ENCODE measurements at places on chromosomes 4 and X.
A peak's percentile ranks its signal among the peaks of the same experiment; 100 is the strongest.

DNA sequence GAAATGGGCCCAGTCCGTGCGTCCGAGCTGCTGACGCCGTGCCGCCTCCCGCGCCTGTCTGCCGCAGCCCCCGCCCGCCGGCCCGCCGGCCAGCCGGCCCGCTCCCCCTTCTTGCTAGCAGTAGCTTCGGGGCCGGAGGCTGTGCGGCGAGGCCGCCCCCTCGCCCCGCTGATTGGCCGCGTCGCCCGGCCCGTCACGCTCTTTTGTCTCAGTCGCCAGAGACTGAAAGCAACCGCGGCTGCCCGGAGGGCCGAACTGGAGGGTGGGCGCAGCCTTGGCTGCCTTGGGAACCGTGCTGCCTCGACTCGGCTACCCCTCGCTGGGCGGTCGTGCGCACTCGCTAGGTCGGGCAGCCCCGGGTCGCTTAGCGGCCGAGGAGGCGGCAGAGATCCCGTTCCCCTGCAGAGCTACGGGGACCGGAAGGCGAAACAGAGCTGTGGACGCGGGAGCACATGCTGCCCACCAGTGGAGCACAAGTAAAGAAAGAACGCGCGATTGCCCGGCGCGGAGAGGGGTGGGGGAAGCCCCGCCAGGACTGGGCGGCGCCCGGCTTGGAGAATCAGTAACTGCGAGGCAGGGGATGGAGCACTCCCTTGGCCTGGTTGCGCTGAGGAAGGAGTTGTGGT lies at the start of gene ZCCHC18:
Gene ZCCHC18 (plus strand): TSS at position 198 of the 626 bp plus-strand sequence. CDS start 1,589 bp downstream, outside the sequence.
- peak; percentile 56 for DNase-seq

- no peak for DNase-seq
Measured at GRCh38 chr4:39706334-39706733, 8.4 kb downstream of the UBE2K start.

- DNase-seq, result no peak
Measured at GRCh38 chrX:49661881-49662280, 33.9 kb downstream of the PAGE1 start.

DNA sequence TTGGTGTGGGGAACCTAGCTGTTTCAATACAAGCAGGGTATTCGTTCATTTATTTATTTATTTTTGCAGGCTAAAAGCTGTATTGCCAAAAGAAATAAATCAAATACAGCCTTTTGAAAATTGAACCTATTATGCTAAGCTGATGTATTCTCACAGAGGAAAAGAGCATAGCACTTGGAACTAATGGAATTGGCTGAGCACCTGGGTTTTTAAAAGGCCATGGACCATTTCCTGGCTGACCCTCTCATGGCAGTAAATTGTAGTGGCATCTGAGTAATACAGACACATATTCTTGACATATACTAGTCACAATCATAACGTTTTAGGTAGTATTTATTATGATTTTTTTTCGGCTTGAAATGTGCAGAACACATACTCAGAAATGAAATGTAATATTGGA lies 71.8 kb upstream of the ALG13 start:
- no peak for DNase-seq

DNA sequence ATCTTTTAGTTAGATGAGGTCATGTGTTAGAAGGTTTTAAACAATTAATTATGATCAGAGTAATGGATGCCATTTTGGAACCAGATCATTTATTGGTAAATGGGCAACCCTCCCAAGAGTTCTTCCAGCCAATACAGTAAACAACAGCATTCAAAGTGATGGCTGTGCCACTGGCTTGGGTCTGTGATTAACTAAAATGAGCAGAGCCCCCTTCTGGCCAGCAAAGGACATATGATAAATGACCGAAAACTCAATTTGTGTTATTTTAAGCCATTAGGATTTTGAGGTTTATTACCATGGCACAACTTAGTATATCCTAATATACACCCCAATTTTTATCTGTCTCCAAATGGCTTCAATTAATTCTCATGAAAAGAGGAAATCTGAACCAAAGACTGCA lies 90.8 kb upstream of the NPFFR2 start:
- DNase-seq, result no peak

DNA sequence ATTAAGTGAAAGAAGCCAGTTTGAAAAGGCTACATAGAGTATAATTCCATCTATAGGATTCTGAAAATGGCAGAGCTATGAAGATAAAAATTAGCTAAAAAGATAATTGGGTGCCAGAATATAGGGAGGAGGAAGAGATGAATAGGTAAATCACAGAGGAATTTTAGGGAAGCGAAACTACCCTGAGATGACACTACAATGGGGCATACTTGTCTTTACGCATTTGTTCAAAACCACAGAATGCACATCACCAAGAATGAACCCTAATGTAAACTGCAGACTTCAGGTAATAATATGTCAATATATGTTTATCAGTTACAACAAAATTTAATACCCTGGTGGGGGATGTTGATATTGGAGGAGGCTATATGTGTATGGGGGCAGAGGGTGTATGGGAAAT lies 1342.9 kb downstream of the ADGRL3 start:
- DNase-seq, result no peak

DNA sequence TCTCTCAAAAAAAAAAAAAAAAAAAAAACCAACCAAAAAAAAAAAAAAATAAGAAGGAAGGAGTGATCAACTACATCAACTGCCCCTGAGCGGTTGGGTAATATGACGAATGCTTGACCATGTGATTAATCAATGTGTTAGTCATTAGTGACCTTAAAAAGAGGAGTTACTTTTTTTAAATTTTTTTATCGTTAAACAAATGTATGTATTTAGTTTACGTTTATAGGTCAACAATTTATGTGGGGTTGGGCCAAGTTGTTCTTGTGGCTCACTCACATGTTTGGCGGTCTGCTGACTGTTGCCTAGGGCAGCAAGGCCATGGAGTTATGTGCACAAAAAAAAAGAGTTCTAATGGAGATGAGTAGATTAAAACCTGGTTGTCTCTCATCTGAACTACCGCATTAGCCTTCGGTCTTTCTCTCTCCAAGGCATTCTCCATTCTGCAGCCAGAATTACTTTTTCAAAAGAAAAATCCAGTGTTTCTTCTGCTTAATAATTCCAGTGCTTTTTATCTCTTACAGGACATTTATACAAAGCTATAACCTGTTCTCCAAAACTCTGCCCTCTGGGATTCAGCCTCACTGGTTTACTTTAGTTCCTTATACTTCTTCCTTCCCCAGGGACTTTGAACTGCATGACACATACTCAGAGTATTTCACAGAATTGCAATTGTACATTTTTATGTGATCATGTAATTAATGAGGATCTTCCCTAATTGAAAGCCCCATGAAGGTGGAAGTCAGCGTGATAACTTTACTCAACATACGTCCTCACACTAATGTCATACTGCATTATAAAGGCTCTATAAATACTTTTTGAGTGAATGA lies 505.5 kb downstream of the ANKRD50 start:
- no peak for DNase-seq

- no peak for DNase-seq
Measured at GRCh38 chr4:100722866-100723459, 205.1 kb upstream of the EMCN start.

- peak; percentile 59 for DNase-seq
Measured at GRCh38 chr4:184343502-184344177, 126.0 kb upstream of the ENPP6 start.

GRCh38 chrX:135985973-135986310 lies 707 bp downstream of the SLC9A6 start:
- DNase-seq, result no peak

- DNase-seq, result no peak
Measured at GRCh38 chrX:83339724-83340123, 168.4 kb upstream of the POU3F4 start.

- no peak for DNase-seq
Measured at GRCh38 chr4:118099106-118099505, 64.8 kb downstream of the NDST3 start.

DNA sequence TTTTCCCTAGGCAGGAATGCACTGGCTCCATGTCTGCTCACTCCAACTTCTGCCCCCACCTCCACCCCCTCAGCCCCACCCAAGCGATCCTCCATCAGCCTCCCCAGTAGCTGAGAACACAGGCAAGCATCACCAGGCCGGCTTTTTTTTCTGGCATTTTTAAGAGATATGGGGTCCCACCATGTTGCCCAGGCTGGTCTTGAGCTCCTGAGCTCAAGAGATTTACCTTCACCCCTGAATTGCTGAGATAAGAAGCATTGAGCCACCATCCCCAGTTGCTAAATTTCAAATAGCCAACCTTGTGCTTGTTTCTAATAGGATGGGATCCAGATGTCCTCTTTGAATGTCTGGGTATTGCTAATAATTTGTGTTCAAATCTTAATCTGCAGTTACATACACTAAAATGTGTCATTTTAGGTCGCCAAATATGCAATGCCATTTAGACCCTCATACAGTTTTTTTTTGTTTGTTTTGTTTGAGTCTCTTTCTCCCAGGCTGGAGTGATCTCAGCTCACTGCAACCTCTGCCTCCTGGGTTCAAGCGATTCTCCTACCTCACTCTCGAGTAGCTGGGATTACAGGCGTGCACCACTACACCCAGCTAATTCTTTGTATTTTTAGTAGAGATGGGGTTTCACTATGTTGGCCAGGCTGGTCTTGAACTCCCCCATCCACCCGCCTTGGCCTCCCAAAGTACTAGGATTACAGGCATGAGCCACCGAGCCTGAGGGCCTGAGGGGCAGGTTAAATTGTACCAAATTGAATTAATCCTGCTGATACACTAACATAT lies 8.8 kb downstream of the LARP7 start:
- no peak for DNase-seq

- no peak for DNase-seq
Measured at GRCh38 chr4:131721883-131722282, 1427.2 kb upstream of the PCDH10 start.

DNA sequence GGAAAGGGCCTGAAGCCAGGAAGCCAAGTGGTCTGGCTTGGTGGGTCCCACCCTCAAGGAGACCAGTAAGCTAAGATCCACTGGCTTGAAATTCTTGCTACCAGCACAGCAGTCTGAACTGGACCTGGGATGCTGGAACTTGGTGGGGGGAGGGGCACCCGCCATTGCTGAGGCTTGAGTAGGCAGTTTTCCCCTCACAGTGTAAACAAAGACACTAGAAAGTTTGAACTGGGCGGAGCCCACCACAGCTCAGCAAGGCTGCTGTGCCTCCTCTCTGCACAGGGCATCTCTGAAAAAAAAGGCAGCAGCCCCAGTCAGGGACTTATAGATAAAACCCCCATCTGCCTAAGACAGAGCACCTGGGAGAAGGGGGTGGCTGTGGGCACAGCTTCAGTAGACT lies 63.1 kb downstream of the AFM start:
- DNase-seq, result no peak

- DNase-seq, result no peak
Measured at GRCh38 chrX:40167233-40167849, 69.6 kb upstream of the BCOR start.

DNA sequence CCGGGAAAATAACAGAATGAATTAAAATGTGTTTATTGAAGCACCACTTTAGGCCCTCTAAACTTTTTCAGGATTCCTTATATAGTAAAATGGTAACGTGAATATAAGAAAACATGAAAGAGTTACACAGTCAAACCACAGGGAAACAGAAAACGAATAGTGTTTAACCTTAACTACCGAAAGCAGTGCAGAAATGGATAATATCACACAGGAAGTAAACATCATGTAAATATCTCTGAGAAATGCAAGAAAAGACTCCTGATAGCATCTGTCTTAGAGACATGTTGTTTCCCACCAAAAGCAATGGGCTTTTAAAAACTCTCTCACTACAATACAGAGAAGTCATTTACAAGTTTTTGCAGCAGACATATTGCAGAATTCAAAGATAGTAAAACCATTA lies 323.9 kb upstream of the CXXC4 start:
- DNase-seq, result no peak

DNA sequence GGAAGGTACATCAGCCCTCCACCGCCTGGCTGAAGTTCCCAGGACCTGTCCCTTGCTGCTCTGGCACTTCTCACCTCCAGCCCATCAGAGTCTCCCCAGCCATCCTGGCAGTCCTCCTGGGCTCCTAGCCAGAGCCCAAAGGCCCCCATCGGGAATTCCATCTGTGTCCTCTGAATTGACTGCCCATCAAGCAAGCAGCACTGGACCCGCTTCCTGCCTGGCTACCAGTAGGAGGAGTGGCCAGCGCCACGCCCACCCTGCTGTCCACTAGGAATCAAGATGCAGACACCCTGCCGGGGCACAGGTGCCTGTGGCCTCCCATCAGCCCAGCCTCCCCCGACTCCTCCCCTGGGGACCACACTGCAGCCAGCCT lies 47.2 kb downstream of the C4orf50 start:
- no peak for DNase-seq

DNA sequence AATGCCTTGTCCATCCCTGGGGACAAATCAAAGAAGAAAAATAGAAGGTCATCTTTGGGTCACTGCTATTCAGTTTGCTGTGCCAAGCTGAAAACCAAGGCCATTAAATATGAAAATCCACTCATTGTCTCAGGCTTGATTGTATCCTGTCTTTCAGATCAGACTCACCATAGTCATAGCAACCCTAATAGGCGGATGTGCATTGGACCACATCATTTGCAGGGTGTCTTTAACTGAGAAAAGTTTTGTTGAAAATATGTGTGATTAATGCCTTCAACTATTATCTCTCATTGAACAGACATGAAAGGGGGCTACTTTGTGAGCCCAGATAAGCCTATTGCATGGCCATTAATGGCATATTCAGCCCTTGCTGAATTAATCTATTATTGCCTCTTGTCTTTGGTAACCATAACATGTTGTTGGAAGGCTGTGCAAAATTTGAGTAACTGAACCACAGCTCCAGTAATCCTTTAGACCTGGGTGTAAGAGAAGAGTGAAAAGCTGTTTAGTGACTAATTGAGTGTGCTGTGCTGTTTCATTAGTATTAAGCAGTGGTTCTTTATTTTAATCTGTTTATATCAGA lies 453.6 kb upstream of the EPHA5 start:
- no peak for DNase-seq

DNA sequence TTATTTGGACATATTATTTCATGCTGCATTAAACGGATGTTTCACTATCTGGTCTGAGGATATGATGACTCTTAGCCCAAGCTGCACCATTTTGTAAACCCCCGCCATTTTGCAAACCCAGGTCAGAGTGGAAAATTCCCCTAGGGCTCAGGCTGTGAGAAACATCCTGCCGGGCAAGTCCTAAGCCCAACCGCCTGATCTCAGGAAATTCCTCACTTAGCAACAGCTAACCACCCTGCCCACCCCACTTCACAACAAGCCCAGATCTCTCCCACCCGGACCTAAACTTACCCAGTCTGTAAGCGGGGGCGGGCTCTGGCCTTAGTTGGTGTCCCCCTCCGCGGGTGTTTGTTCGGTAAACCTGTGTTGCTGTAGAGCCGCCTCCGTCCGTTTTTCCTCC lies 2747.1 kb downstream of the PCDH7 start:
- no peak for DNase-seq

GRCh38 chr4:96347582-96347981 lies 507.7 kb downstream of the PDHA2 start:
- no peak for DNase-seq

DNA sequence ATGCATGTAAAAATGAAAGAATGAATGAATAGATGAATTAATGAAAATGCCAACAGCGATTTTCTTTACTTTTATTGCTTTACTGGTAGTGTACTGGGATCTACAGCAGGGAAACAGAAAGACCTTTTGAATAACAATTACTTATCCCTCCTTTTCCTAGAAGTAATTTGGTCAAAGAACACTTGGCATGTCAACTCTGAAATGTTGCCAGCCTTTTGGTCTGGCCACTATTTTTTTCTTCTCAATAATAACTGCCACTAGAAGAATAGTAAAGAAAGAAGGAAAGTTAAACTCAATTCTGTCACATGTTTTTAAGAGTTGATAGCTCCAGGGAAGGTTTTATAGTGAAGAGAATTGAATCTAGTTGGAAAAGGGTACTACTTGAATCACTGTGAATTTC lies 52.9 kb downstream of the EPHA5 start:
- DNase-seq, result no peak

GRCh38 chr4:143358923-143359643 lies 22.4 kb downstream of the GAB1 start:
- DNase-seq, result peak; percentile 39
